Calu3 (cell line): ENCODE measurements at places on chromosomes 12 and 14.

DNA sequence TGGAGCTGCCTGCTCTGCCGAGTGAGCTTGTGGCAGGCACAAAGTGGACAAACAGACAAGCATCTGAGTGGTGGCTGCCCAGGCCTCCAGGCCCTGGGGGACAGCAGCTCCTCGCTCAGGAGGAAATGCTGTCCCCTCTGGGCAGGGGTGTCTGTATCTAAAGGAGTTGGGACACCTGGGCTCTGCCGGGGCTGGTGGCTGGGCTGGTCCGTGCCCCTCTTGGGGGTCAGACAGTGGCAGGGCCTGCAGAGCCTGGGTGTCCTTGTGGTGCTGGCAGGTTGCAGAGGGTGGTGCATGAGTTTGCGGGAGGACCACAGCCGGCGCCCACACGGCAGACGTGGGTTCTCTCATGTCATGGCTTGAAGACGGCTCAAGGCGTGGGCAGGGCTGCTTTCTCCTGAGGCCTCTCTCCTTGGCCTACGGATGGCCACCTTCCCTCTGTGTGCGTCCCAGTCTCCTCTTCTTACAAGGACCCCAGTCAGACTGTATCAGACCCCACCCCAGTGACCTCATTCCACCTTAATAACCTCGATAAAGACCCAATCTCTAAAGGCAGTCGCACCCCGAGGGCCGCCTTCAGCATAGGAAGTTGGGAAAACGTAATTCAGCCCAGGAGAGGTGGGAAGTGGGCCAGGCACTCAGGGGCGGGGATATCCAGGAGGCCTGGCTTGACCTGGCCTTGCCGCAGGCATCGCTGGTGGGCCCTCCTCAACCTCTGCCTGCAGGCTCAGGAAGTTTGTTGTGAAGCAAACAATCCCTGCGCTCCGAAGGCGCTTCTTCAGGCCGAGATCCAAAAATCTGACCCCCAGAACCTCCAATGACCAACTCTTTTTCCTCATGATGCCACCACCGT lies 110.0 kb downstream of the KIF26A start:
- no peak for DNase-seq

DNA sequence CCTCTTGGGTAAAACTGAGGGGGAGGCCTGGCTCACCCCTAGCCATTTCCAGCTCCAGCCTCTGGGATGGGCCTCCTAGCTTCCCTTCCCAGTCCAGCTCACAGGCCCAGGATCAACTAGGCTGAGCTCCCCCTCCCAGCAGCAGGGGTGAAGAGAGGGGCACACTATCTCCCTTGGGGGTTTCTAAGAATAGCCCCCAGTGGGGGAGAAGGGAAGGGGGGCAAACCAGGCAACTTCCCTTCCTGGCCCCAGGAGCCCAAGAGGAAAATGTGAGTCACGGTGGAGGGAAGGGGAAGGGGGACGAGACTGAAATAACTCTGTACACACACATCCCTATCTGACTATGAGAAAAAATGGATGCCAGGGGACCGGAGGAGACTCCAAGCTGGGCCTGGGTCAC lies 9.0 kb downstream of the ADCY6 start:
- no peak for DNase-seq

GRCh38 chr14:23355871-23356435 lies 3.3 kb upstream of the SLC22A17 start:
- no peak for DNase-seq

- DNase-seq = no peak
Measured at GRCh38 chr14:65476273-65476941, 63.9 kb downstream of the FUT8 start.

DNA sequence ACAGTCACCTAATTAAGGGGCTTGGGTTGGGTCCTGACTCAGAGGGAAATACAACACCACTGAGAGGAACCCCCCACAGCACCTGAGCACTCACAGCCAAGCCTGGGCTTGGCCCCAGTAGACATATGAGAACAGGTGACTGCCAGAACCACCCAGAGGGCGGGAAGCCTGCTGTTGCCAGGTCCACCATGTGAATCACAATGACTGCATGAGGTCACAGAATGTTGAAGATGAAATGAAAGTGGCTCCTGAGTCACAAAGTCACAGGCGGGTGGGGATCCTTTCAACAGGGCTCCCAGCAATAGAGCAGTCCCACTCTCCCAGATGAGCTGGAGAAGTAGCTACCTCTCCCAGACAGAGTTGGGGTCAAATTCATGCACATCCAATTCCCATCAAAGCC lies at the start of gene LRRC74A:
LRRC74A (plus strand) TSS at position 287 of the 400 bp plus-strand sequence. CDS start 290 bp downstream, outside the sequence.
- DNase-seq = no peak

- peak; percentile 88 for DNase-seq
Measured at GRCh38 chr12:69052613-69053408, 119.8 kb upstream of the CPM start.

DNA sequence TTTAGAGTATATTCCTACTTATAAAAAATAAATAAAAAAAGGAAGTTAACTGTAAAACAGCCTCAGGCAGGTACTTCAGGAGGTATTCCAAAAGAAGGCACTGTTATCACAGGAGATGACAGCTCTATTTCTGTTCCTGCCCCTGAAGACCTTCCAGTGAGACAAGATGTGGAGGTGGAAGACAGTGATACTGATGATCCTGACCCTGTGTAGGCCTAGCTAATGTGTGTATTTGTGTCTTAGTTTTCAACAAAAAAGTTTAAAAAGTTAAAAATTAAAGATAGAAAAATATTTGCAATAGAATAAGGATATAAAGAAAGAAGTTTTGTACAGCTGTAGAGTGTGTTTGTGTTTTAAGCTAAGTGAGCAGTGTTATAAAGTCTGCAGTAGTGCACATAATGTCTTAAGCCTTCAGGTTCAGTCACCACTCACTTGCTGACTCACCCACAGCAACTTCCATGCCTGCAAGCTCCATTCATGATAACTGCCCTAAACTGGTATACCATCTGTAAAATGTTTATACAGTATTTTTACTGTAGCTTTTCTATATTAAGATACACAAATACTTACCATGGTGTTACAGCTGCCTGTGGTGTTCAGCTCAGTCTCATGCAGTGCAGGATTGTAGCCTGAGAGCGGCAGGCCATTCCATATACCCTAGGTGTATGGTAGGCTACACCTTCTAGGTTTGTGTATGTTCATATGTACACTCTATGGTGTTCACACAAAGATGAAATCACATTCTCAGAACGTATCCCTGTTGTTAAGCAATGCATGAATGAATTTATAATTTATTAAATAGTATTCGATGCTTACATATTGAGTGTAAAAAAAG lies 121.1 kb downstream of the ANO6 start:
- DNase-seq = no peak

GRCh38 chr12:122003651-122004611 lies 17.8 kb upstream of the BCL7A start:
- DNase-seq = no peak

DNA sequence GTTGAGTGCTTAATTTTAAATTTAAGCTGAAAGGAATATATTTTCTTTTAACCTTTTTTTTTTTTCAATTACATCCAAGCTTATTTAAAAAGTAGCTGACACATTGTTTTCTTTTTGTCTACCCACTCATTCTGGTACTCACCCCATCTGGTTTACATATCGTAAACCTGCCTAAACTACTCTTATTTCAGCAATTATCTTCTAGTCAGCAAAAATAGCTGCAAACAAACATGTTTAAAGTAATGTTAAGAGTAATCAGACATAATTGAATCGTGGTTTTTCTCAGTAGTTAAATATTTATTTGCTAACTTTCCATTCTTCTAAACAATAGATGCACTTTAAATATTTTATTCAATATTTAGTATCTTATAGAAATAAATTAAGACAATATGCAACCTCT lies 492.7 kb upstream of the MGAT4C start:
- no peak for DNase-seq

DNA sequence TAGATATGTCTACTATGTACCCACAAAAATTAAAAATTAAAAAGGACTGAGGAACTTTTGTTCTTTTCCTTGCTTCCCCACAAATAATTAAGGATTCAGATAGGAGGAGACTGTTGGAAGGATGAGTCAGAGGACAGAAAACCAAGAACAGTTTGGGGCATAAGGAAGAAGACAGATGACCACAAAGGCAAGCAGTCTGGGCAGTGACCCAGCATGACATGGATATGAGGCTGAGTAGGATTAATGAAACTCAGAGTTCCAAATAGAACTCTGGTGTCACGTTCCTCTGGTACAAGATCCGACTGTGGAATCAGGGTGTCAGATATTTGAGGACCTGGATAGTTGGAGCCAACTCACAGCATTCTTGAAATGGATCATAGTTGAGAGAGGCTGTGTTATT lies 89.3 kb upstream of the SLC38A4 start:
- DNase-seq = no peak
